ENCODE measurements at places on chromosomes 6 and 20.

DNA sequence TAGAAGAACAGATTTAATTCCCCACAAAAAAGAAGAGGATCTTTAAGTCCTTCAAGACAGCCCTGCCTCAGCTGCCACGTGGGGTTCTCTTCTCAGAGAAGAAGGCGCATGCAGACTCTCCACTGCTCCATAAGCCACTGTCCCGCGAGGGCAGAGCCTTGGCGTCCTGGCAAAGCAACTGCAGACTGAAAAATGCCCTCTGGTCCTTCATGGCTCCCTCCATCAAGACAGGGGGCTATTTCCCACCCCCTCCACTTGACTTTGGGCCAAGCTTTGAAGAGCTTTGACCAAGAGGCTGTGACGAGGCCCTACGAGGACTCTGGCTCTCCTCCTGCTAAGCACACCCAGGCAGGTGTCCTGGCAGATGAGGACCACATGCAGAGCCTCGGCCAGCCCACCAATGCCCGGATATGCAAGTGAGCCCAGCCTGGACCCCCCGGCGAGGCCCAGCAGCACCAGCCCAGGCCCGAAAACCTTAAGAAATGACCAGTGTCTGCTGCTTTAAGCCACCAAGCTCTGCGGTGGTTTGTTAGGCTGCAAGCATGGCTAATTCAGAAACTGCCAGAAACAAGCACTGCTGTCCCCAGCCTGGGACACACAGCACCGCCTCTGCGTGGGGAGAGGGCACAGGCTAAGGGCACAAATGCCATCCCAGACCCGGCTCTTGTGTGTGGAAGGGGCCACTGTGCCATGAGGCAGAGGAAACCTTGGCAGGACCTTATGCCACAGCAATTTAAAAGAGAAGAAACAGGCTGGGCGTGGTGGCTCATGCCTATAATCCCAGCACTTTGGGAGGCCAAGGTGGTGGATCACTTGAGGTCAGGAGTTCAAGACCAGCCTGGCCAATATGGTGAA is 16.1 kb downstream of the GMEB2 start:
- no peak for DNase-seq

- no peak for DNase-seq
These were observed 61.0 kb downstream of the FAM50B start for GRCh38 chr6:3910106-3910663.

GRCh38 chr6:37432590-37432915 is 468 bp upstream of the CMTR1 start:
- no peak for DNase-seq

- no peak for DNase-seq
These were observed at the start of gene TUBB2B for GRCh38 chr6:3227363-3228045. Gene TUBB2B, minus strand, starts transcription at chr6:3227653. Its CDS starts 110 bp downstream, at chr6:3227543.

DNA sequence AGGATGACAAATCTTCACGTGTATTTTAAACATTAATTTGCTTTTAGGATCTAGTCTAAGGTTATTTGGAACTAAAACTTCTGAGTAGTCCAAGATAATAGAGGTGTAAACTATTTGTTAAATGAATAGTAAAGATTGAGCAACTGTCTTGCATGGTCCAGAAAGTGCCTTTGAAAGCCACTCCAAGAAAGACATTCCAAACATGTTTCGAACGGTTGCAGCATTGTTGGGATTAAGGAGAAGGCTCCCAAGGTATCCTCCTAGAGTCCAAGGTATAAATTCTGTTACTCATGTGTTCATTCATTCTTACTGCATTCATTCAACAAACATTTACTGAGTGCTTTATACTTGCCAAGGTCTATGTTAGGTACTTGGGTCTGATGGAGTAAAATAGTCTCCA is 28.8 kb upstream of the MYLK2 start:
- no peak for DNase-seq

- DNase-seq, result no peak
These were observed 21.9 kb downstream of the SAMD5 start for GRCh38 chr6:147530132-147531060.

DNA sequence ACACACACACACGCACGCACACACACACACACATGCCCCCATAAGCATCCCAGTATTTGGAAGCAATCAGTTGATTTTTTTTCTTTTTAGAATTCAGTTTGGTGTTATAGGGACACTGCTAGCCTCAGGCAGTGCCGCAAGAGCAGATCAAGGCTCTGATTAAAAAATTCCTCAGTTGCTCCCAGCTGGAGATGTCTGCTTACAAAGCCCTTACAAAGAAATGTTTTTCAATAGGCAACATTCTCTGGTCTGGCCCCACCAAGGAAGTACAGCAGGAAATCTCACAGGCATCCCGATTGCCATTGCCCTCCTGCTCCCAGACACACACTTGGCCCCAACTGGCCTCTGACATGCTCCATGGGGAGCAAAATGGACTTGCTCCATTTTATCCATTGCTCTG is 22.9 kb upstream of the CD83 start:
- DNase-seq, result no peak

DNA sequence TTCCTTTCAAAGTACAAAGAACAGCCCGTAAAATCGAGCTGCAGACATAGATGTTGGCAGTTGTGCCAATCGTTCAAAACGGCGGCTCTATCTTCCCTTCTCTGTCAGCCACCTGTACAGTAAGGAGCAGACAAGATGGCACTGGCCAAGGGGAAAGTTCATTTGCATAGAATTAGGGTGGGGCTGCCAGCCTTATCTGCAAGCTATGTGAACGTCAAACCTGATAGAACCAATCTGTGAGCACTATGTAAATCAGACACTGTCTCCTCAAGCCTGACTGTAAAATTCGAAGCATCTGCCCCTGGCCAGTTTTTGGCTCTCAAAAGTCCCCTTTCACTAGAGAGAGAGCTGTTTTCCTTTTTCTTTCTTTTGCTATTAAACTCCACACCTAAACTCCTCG is 374.5 kb downstream of the EPM2A start:
- DNase-seq, result no peak

DNA sequence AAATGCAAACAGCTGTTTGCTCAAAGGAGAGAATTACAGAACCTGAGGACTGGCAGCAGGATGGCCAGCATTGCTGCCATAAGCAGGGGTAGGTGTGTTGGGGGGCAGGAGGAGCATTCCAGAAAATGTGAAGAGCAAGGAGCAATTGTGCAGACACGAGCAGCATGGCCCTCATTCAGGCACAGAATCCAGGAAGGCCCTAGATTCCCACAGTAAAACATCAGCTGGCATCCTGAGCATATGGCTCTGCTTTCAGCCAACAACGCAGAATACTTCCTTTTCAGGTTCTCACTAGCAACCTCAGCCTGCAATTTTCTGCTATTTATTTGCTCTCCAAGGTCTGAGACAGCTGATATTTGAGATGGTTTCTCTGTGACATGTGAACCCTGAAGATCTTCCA is 243.4 kb upstream of the POU3F2 start:
- DNase-seq, result no peak

DNA sequence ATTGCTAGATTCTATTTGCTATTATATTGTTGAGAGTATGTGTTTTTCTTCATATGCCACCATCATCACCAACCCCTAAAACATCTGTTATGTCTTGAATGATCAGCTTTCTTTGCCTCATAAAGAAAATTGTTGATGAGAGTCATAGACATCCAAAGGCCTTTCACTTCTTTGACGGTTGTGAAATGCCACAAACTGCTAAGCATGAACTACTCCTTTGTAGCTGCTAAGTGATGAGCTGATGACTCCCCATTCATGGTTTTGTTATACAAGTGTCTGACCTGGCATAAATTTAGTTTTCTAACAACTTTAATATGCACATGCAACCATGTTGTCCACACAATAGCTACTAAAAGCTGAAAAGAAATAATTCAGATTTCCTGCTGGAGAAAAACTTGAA is 684 bp upstream of the MED23 start:
- DNase-seq, result no peak

GRCh38 chr6:118469468-118469867 is 78.6 kb upstream of the PLN start:
- no peak for DNase-seq

- no peak for DNase-seq
These were observed 137.0 kb downstream of the MRPL14 start for GRCh38 chr6:43990275-43990626.

DNA sequence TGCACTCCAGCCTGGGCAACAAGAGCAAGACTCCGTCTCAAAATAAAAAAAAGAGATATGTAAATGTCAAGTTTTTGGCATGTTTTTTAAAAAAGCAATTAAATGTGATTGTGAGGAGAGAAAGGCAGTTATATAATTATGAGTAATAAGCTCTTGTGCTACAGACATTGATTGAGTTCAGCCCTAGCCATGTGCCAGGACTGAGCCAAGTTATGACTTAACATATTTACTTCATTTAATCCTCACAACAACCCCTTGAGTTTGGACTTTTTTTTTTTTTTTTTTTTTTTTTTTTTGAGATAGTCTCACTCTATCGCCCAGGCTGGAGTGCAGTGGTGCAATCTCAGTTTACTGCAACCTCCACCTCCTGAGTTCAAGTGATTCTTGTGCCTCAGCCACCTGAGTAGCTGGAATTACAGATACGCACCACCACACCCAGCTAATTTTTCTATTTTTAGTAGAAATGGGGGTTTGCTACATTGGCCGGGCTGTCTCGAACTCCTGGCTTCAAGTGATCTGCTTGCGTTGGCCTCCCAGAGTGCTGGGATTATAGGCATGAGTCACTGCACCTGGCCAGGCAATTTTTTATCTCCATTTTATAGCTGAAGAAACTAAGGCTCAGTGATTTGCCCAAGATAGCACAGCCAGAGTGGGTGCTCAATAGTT is 15.0 kb upstream of the CSE1L start:
- DNase-seq, result no peak
